ELR (cell line): ENCODE measurements at places on chromosomes 11 and 22.

- no peak for DNase-seq
Observed at GRCh38 chr11:1916986-1917522, 2.4 kb upstream of the TNNT3 start.

DNA sequence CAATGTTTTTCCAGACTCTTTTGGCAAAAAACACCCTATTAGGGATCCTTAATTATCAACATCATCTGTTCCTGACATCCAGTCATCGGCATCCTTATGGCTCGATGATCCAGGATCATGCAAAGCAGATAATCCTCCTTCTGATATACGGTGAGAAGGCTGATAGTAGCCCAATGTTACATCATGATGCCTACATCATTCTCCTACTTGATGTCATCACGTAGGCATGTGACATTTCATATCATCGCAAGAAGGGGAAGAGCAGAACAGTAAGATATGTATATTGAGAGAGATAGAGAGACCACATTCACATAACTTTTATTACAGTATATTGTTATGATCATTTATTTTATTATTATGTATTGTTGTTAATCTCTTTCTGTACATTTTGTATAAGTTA, 168.6 kb downstream of the ADAMTS15 start:
- no peak for DNase-seq

DNA sequence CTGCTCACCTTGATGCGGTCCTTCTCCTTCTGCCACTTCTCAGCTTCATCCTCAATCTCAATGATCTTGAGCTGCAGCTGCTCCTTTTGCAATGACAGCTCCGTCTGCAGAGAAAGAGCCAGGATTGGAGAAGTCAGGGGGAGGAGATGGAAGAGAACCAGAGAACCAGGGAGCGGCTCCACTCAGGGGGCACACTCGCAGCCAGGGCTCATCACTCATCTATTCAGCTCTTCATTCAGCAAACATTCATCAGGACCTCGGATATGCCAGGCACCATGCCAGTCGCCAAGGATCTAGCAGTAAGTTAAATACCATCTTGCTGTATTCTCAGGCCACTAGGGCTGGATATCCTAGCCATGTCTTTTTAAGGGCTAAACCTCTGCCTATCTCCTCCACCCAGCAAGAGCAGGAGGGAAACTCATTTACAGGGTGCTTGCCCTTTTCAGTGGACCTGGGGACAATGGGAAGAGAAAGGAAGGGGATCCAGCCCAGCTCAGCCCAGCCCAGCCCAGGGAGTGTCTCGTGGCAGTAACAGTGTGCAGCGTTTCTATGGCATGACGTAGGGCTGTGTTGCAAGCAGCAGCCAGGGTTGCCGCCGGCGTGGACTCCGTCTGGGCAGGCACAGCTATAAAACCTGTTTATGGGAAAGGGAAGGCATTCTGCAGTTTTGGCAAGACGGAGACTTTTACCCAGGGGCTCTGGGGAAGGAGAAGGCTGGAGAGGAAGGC, 9.4 kb downstream of the TRIM29 start:
- DNase-seq = peak; percentile 24

GRCh38 chr11:121032546-121032945, 8.6 kb downstream of the TBCEL start:
- peak; percentile 3 for DNase-seq

DNA sequence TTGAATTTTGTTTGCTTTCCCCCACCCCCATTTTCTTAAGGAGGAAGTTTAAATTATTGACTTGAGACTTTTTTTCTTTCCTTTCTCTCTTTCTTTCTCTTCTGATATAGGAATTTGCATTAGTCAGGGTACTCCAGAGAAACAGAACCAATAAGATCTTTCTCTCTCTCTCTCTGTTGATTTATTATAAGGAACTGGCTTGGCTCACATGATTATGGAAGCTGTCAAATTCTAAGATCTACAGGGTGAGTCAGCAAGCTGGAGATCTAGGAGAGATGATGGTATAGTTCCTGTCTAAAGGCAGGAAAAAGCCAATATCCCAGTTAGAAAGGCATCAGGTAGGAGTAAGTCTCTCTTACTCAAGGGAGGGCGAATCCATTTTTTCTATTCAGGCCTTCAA, 64.0 kb downstream of the CCDC81 start:
- peak; percentile 72 for DNase-seq

DNA sequence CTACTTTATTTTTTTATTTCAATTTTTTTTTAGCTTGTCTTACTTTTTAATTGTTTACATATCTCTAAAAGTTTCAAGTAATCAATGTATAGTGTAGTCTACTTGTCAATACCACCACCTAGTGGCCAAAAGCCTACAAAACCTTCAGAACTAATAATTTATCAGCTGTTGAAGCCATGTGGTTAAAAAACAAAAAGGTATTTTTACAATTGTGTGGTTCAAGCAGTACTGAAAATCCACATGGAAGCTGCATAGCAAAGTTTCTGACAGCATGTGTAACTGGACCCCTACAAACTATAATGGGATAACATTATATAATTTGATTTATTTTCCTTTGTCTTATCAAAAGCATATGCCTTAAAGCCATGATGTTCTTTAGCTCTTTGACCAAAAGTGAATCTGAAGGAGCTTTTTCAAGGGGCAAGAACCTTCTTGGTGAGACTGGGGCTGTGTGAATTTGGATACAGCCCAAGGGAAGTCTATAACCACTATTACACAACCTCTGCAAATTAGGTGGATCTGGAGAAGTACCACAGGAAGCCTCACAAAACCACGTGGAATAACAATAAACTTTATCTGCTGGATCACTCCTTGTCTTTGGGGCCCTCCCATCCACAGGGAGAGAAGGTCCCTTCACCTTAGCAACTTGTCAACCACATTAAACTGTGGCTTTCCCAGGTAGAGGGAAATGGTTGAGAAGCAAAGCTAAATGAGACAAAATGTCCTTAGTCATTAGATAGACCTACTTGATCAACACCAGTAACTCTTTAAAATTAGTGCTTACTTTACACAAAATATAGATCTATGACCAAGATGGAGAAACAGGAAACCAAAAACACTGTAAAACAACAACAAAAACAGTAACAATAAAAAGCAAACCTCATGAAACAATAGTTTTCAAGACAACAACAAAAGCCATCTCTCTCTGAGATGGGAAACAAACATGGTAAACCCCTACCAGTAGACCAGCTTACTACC, 9.9 kb downstream of the NARS2 start:
- DNase-seq = peak; percentile 81

DNA sequence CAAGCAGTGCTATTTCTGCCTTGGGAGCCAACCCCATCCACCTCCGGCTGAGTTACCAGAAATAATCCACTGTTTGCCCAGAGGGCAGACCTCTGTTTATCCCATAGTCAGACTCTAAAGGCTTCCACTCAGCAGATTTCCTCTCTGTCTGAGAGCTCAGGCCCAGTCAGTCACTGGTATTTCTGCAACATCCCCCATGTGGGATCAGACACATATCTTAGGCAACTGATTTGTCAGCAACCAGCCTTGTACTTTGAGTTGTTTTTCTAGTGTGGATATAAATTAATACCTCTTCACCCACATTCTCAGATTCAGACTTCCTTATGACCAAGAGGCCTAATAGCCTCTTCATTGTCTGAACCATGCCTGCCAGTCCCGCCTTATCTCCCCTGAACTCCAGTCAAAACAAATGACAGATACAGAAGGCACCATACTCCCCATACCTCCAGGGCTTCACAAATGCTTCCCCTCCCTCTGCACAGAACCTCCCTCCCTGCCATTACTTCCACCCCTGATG, 193.6 kb downstream of the FAM76B start:
- DNase-seq = no peak

DNA sequence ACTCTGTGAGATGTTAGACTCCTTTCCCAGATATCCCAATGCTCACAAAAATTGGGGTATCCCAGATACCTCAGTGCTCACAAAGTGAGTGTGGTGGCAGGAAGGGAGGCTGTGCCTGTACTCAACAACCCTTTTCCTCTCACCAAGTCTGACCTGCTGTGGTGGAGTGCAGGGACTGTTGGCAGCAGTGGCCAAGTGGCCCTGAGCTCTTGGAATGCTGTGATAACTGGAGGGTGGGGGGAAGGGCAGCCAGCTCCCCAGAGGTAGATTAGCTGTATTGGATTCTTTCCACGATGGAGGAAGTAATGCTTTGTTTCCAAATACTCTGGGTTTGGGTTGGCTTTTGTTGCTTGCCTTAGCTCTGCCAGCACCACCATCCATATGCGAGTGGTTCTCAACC, 46.0 kb upstream of the OR9Q1 start:
- no peak for DNase-seq

DNA sequence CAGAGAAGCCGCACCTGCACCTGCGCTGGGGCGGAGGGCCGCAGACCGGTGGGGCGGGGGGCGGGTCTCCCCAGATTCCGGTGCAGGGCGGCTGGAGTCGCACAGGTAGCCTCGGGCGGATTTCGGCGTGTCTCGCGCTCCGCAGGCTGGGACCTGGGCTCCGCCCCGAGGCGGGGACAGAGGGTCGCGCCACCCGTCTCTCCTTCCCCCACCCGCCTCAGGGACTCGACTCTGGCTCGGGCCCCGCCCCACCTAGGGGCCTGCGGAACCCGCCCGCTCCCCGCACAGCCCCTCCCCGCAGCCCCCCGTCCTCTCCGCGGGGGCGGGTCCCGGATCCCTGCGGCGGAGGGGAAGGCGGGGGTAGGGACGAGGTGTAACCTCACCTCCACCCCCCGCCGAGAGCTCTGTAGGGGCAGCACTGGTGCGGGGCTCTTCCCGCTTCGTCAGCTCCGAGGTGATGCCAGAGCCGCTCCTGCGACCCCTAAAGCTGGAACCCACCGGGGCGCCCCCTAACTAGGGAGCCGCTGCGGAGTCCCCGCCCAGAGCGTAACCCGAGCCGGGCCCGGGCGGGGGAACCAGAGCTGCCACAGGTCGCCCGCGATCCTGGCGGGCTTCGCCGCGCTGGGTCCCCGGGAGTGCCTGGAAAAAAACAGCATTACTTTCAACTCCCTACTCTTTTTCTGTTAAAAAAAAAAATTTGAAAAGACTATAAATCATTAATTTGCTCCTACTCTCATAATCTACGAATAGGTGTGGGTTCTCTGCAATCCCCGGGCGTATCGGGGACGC, at the start of gene SLC29A2:
TSS of gene SLC29A2 (minus strand) at position 134 of the 789 bp plus-strand sequence. CDS start 169 bp downstream, outside the sequence.
- no peak for DNase-seq

GRCh38 chr22:46748908-46749675, 11.0 kb upstream of the CERK start:
- DNase-seq = peak; percentile 44

DNA sequence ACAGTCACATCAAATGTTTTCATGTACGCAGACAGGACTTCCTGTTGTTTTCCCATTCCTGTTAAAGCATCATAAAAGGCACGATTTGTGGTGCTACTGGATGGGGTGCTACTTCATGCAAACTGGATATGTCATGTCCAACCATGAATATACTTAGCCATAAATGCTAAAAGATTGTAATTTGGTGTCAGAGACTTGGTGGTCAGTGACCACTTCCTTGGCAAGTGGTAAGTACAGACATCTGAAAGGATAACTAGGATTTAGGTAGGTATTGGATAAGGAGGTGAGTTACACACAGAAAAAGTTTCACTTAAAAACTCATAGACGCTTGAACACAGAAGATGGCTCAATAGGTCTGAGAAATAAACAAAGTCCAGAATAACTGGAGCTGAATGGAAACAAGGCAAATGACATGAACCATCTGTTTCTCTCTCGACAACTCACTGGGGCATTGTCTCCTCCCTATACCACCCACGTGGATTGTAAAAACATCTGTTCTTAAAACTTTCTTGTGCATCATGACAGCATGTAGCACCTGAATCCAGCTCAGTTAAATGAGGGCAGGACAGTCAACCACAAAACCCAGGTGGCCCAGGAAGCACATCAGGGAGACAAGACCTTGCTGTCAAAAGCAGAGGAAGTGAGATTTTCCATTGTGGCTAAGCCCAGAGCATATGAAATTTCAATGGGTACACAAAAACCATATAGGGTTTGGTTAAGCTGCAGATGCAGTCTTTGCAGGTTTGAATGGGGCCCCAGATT, 22.1 kb upstream of the IGLL5 start:
- DNase-seq = no peak

DNA sequence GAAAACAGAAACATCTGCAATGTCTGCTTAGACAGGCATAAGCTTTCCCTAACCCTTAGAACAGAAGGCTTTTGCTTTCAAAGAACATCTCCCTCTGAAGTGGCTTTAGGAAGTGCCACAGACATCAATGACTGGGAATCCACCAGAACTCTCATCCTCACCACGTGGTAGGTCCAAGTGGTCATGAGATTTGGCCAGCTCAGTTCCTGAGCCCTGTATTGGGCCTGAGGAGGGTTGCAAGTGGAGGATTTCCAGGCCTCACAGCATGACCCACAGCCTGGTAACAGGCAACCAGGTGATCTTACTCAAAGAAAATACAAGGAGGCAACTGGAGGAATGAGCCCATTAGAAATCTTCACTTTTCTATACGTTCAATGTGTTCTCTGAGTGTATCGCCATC, 1.6 kb downstream of the CASP1 start:
- no peak for DNase-seq

DNA sequence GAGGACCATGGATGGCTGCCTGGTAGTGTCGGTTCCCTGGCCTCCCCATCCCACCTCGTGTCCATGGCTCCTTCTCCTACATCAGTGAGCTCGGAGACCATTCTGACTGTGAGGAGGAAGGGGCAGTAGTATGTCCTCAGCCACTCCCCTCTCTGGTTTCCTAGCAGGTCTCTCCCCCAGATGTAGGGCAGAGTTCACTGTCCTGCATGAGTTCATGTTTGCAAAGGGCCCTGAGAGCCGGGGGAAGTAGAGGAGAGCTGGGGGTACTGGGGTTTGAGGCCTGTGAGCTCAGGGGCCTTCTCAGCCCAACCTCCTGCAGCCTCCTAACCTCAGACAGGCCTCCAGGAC, 18.4 kb upstream of the ST3GAL4 start:
- DNase-seq = no peak

- no peak for DNase-seq
Observed at GRCh38 chr11:70130636-70131035, 52.5 kb downstream of the ANO1 start.

DNA sequence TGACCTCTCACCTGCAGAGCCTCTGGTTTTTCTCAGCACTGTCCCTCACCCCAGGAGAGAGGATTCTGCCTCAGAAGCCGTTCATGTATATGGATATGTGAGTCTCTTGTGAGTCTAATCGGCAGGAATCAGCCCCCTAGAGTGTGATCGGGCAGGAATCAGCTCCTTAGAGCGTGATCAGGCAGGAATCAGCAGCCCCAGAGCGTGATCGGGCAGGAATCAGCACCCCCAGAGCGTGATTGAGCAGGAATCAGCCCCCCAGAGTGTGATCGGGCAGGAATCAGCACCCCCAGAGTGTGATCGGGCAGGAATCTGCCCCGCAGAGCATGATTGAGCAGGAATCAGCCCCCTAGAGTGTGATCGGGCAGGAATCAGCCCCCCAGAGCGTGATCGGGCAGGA, 80.0 kb upstream of the EIF3D start:
- DNase-seq = no peak

- no peak for DNase-seq
Observed at GRCh38 chr11:45320371-45320770, 34.2 kb upstream of the SYT13 start.
